CD4-positive, alpha-beta T cell treated with Interleukin-6 at 100 ng/mL for 8 hours (primary cell): ENCODE measurements at places on chromosomes 12 and 14.

- no peak for DNase-seq
Measured at GRCh38 chr14:20907214-20907613, 16.0 kb downstream of the RNASE3 start.

- DNase-seq: no peak
Measured at GRCh38 chr12:51866762-51867161, 18.2 kb upstream of the FIGNL2 start.

- no peak for DNase-seq
Measured at GRCh38 chr12:125983784-125984500, 918.7 kb downstream of the AACS start.

DNA sequence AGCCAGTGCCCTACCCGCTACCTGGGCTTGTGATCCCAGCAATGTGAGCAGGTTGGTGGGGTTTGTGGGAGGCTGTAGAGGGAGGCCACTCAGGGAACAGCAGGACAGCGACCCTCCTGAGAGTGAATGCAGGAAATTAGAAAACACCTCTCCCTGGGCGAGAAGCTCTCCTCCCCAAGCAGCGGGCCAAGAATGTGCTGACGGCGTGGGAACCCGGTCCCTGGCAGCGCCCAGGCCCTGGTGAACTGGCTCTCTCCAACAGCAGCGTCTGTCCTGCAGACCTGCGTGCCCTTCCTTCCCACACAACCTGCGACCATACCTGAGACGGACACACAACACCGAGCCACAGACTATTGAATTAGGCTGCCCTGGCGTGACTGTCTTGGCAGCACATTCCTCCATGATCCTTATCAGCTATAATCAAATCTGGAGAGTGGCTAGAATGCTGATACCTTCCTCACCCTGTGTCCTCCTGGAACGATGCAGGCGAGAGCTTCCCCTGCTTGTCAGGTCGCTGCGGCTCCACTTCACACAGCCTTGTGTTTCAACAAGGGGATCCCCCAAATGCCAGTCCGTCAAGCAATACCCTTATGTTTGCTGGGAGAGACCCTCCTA, 114.8 kb upstream of the GSC start:
- no peak for DNase-seq

DNA sequence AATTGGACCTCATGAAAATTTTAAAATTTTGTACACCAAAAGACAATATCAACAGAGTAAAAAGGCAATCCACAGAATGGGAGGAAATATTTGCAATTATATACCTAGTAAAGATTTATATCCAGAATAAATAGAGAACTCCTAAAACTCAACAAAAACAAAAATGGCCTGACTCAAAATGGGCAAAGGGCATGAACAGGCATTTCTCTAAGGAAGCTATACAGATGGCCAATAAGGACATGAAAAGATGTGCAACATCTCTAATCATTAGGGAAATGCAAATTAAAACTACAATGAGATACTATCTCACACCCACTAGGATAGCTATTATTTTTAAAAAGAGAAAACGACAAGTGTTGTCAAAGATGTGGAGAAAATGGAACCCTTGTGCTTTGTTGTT, 10.9 kb upstream of the APOF start:
- DNase-seq: no peak

GRCh38 chr12:110923192-110923591, 2.8 kb upstream of the MYL2 start:
- DNase-seq: no peak

- no peak for DNase-seq
Measured at GRCh38 chr14:83356080-83356479, 1822.4 kb upstream of the SEL1L start.

DNA sequence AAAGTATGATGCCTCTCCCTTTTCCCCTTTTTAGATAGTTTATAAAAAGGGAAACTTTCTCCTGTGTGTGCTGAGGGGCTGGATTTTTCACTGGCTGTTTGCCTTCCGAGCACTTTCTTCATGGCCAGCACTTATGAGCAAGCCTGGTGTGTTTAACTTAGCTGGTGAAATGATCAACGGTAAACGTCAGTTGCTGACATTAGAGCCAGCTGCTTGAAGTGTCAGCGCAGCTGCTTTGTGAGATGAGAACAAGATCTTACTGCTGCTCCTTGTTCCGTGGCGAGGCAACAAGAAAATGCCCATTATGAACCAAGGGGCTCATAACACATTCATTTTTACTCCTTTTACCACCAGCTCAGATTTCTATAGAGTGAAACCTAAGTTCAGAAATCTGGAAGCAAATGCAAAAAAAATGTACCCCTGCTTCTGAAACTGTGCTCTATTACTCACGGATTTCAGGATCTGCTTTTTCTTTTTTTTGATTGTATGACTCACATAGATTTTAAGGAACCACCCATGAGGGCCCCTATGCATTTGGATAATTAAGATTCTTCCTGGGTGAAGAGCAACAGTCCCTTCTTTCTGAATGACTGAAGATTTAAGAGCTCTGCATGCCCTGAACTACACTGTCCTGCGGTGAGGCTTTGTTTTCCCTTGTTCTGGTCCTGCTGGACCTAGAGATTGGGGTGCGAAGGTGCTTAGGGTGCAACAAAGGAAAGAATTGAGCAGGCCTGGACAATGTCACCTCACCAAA, 74.3 kb upstream of the CPM start:
- no peak for DNase-seq

DNA sequence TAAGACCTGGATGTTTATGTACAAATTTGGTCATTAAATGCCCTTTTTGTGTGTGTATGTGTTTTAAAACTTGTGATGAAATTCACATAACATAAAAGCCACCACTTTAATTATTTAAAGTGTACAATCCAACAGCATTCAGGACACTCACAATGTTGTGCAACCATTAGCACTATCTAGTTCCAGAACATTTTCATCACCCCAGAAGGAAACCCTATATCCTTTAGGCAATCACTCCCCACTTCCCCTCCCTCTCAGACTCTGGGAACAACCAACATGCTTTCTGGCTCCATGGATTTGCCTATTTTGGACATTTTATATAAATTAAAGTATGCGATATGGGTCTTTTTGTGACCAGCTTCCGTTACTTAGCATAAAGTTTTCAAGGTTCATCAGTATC, 124.6 kb downstream of the TTC7B start:
- DNase-seq: no peak

DNA sequence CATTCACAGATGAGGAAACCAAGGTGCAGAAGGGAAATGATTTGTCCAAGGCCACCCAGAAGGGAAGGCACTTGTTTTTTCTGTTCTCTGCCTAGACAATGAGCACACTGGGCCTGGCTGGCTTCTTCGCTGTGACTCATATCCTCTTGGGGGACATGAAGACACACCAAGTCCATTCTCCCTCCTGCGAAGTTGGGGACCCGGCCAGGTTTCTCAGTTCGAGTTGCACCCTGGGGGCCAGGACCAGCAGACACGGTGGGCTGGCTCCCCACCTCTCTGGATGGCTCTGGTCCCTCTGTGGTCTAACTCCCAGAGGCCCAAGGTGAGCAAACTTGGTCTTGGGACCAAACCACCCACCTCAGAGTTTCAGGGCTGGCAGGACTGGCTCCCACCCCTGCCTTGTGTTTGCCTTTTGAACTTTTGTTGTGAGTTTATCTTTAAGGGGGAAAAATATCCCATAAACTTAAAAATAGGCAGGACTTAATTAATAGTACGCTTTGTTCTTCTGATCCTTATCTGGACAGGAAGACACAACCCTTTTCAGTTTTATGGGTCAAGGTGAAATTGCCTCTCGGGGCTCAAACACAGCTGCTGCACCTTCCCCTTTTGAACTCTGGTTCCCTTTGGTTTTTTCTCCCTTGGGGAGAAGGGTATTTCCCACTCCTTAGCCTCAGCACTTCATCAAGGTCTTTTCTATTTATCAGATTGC, 9.0 kb upstream of the MLEC start:
- DNase-seq: no peak

DNA sequence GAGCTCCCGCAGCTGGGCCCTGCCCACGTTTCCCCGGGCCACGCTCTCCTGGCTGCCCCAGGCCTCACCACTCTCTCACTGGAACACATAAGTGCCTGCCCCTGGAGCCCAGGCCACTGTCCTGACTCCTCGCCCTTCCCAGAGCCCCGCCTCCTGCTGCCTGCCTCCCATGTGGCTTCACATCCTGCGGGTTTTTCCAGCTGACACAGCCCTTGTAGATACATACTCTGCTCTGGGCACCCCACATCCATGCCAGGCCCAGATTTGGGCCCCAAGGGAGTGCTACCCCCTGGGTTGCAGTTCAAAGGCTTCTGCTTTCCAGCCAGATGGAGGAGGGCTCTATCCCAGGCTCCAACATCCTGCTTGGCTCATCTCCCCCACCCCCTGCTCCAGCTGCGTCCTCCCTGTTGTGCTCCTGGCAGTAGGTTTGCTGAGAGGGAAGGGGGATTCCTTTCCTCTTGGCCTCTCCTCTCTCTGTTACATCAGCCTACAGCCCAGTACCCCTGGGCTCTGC, 60.1 kb downstream of the TSPAN9 start:
- no peak for DNase-seq

DNA sequence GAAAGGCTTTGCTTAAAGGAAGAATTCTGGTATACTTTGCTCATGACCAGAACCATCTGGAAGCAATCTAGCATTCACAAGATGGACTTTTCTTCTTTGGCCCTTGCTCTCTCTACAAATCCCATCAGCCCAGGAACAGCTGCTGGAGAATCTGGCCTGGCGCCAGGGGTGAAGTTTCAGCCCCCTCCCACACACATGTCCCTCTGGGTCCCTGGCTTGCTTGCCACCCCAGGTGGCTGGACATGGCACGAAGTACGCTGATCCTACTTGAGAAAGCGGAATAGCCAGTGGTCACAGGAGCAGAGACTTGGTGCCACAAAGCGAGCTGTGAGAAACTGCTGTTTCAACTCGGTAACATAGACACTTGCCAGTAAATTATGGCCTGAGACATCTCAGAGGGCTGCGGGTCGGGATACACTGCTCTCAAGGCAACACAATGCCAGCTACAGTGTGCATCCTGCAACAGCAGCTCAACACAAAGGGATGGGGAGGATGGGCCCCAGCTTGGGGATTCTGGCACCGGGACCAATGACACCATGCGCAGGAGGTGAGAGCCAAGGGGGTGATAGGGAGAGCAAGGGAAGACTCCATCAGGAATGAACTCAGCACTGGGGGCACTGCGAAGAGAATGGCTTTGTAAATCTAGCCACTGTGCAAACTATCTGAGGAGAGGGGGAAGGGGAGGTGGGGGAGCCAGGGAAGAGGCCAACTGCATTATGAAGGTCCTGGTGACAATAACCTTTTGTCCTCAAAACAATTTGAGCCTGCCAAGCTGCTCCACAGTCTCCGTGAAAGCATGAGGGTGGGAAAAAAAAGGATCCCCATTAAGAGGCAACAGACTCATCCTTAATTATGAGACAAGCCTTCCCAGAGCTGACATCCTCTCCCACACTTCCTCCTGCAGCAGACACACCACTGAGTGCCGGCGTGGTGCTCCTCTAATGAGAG, 219.9 kb downstream of the PPM1H start:
- no peak for DNase-seq

DNA sequence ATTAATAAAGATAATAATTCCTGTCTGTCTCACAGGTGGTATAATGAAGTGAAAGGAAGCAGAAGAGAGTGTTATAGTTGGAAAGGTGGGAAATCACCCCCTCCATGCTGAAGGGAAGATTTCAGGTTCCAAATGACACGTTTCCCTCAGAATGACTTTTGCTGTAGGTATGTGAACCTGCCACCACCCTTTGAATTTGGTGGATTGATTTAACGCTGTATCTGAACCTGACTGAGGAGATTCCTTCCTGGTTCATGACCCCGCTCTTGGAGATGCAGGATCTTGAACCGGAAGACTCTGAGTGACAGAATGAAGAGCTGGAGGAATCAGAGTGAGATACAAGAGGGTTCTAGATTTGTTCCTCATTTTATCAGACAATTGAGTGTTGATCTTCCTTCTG, 20.3 kb upstream of the EMP1 start:
- no peak for DNase-seq

DNA sequence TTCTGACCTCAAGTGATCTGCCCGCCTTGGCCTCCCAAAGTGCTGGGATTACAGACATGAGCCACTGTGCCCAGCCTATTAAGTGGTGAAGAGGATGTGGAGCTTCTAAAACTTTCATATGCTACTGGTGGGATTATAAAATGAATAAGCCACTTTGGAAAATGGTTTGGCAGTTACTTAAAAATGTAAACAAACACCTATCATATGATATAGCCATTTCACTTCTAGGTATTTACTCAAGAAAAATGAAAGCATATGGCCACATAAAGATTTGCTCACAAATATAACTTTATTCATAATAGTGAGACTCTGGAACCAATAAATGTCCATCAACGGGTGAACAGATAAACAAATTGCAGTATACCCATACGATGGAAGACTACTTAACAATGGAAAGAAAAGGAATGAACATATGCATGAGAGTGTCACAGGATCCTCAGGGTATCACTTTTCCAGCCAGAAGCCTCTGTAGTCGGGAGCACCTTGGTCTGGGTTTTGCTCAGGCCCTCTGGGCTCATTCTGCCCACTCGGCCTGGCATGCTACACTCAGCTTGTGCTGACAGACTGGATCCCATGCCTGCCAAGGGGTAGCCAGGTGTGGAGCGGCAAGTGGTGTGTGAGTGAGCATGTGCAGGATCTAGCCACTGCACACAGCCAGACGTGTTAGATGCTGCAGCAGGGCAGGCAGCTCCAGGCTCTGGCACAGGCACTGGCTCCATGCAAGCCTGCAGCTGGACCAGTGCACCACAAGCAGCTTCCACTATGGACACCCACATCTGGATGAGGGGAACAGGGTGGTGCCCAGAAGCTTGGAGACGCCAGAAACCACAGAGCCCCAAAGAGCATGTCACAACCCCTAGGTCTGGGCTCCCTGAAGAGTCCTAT, 213.2 kb upstream of the DIO3 start:
- DNase-seq: no peak

DNA sequence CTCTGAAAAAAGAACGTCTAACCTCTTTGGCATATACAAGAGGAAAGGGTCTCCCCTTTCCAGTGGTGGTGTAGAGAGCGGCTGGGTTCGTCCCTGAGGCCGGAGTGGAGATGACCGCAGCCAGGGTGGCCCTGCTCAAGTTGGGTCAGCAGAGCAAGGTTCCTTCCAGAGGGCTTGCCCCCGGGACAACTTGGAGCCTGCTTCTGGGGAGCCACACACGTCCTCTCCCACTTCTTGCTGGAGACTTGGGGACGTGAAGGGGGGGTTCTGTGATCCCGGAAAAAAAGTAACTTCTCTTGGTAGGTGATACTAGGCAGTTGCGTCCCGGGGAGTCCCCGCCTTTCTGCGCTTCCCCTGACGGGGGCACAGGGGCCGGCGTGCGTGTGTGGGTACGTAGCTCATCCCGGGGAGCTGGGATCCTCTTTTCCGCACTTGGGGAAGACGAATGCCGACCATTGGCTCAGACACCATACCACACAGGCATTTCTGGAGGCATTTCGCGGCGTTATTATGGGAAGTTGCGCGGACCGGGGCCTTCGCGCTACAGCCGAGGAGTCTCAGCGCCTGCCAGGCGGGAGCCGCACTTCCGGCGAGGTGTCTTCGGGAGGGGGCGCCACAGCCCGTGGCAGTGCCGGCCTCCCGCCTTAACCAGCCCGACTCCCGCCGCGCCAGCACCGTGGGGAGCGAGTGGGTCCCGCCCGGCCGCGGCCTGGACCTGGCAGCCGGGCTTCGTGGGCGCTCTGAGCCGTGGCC, 14.8 kb upstream of the PAX9 start:
- no peak for DNase-seq
